Fibroblast of skin of scalp (primary cell): ENCODE measurements at places on chromosomes 7 and 10.

- no peak for DNase-seq
These were observed 316.6 kb upstream of the MAGI2 start for GRCh38 chr7:79770063-79770462.

DNA sequence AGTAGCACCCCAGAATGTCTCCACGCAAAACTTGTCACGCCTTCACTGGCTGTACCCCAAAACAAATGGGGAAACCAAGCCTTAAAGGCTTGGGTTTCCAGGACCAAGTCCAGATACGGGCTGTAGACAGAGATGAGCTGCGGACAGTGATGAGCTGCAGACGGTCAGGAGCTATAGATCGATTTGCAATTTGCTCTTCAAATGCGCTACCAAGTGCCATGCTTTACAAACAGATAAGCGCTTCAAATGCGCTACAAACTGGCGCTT lies 658 bp upstream of the SGCE start:
- no peak for DNase-seq

GRCh38 chr7:111588065-111588433 lies 25.8 kb upstream of the IMMP2L start:
- DNase-seq = no peak

GRCh38 chr7:94687076-94687475 lies 31.1 kb upstream of the SGCE start:
- no peak for DNase-seq

DNA sequence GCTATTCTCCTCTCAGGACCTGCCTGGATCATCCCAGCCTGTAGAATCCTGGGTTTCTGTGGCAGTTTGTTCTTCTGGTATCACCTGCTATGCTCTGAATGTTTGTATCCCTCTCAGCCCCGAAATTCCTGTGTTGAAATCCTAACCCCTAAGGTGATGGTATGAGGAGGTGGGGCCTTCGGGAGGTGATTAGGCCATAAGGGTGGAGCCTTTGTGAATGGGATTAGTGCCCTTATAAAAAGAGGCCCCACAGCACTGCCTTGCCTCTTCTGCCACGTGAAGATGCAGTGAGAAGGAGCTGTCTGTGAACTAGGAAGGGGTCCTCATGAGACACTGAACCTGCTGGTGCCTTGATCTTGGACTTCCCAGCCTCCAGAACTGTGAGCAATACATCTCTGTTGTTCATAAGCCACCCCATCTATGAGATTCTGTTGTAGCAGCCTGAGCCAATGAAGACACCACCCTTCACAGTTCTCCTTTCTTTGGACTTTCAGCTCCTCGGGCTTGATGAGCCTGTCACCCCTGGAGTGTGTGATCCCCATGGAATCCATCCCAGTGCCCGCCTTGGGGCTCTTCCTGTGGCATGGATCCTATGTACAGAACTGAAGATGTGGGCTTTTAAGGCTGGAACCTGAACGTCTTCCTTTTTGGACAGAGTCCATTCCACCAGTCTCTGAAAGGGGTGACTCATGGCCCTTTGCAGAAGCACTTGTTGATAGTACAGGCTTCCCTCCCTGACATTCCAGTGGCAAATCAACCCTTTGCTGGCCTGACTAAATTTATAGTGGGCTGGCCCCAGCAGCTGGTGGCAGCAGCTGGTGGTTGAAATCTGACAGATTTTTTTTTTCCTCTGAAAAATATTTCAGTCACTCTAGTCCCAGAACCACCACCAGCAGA lies 138.0 kb downstream of the TACC2 start:
- peak; percentile 90 for DNase-seq
